ENCODE measurements at places on chromosomes 7 and 10.
A peak's percentile ranks its signal among the peaks of the same experiment; 100 is the strongest.

DNA sequence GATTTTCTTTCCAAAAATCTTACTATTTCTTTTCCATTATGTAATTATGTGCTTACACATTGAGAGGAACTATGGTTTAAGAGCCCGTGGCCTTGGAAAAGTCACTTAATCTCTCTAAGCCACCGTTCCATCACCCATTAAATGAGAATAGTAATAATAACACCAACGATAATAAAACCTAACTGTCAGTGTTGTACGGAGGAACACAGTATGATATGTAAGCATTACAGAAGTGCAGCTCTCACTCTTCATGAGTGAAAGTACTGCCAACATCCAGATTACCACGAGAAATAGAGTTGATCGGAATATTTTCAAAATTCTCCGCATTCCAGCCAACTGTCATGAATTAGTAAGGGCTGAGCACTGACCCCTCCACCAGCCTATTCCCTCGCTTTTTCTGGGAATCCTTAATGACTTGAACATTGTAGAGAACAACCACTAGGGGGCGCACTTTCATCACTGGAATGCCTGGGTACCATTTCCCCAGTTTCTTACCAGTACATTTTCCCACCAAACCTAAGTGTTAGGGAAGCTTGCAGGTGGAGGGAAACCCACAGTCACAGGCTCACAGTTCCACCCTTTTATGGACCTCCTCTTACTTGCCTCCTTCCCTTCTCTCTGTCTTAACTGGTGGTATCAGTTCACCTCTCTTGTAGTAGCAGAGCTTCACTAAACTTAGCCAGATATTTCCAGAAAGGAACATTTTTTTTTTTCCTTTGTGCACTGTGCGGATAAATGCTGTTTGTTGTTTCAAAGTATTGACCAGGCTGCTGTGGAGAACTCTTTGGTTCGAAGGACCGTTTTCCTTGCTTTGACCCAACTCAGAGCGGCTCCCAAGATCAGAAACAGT is 27.8 kb downstream of the NKX2-3 start:
- DNase-seq: no peak

- DNase-seq: no peak
These were observed at the start of gene TRIM8 for GRCh38 chr10:102644066-102644645. TSS of gene TRIM8 (plus strand) at chr10:102644479. CDS start at chr10:102644618, 139 bp downstream.

GRCh38 chr10:122911889-122912484 is 1.6 kb downstream of the FAM24A start:
- DNase-seq: no peak

- no peak for DNase-seq
These were observed 72.3 kb downstream of the PRR15 start for GRCh38 chr7:29636009-29636351.

DNA sequence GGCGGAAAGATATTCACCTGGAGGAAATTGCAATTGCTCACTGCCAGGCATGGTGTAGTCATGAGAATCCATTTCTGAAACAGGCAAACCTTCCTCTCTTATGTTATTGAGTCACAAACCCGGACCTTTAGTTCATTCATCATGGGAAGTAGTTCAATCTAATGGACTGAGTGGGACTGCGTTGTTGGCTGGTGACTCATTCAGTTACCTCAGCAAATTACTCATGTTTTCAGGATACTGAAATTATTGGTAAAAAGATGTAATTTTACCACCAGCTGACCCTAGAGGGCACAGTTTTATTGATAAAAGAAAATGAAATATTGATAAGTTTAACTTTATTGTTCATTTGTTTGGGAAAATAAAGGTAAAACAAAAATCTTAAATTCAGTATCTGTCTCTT is 1194.4 kb upstream of the SORCS1 start:
- no peak for DNase-seq

DNA sequence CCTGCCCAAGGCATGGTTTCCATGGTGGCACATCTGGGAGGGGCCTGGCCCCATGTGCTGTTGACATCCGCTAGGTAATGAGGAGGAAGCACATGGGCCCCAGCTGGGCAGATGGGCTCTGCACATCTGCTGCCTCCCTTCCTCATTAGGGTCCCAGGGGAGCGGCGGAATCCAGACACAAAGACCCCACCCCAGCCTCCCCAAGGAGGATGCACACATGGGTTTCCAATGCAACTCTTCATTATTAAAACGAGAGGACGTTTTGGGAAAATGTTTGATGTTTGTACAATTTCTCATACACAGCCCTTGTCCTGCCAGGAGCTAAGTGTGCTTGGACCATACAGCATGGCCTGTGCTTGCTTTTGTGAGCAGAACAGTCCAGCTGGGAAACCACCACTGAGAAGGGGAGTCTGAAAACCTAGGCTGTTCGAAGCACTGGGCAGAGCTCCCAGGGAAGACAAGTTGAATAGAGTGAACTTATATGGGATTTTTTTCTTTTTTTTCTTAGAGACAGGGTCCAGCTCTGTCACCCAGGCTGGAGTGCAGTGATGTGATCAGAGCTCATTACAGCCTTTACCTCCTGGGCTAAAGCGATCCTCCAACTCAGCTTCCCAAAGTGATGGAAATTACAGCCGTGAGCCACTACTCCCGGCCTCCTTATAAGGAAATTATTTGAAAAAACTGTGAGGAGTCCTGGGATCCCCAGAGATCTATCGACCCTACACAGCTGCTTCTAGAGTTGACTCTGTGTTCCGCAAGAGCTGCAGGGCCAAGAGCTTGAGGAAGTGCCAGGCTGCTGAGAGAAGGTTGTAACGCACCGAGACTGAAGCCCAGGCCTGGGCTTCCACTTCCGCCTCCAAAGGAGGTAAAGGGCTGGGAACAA is 23.4 kb downstream of the FAM107B start:
- DNase-seq: no peak

- DNase-seq: peak; percentile 13
These were observed 59.3 kb upstream of the NMT2 start for GRCh38 chr10:15227611-15228372.

DNA sequence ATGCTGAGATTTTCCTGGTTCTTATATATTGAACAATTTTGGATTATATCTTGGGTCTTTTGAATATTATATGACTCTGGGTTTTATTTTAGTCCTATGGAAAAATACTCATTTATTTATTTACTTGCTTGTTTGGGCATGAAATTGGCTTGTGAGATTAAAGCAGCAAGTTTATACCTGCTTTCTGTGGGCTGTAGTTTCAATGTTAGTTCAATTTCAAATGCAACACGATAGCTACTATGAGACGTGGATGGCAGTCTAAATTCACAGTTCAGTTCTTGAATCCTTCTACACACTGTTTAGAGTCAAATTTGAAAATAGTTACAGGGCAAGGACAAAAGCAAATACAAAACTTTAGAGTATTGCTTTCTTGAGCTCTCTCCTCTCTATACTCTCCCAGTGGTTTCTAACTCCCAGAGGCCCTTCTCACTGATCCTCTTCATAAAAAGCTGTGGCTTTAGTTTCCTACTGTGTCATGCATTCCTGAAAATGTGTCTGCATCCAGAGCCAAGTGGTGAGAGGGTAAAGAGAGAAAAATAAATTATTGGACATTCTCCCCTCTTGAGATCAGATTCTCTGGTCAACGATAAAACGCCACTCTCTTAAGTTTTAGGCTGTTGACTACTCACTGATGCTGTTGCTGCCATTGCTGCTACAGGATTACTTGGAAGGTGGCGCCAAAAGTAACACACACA is 34.4 kb downstream of the POLR1F start:
- DNase-seq: no peak

GRCh38 chr10:22665329-22665728 is 49.0 kb downstream of the PIP4K2A start:
- DNase-seq: no peak

DNA sequence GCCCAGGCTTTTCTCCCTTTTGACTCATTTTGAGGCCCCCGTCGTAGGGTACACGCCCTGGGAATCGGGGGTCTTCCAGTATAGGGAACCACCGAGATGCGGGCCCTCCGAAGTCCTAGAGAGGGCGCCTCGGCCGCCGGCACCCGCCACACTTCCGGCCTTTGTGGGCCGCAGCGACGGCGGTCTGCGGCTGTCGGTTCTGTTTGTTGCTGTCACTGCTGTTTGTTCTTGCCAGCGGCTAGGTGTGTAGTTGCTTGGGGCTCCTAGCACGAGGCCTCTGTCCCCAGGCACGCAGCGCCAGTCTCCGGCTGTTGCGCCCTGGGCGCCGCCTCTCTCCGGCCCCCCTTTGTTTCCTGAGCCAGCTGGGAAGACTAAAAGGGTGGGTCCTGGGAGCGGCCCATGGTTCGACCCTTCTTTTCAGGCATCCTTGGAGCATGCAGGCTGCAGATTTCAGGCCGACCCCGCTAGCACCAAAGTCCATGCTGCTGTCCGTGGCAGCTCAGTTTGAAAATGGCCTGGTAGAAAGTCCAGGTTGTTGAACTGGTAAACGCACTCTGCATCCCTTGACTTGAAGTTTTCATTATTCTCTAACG is 17.8 kb upstream of the ZKSCAN1 start:
- DNase-seq: no peak
